ENCODE measurements at places on chromosomes 1 and 21.

DNA sequence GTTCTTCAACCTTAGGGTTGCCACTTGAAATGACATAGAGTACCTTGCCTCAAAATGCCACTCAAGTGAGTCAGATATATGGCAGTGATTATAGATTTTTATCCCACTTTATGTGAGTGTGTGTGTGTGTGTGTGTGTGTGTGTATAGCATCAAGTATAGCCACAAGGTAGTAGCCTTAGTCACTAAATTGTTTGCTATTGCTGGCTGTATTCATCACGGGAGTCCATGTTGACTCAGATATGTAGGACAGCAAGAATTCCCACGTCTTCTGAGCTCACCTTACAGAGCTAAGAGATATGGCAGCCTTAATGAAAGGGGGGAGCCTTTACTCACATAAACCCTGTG is 9.3 kb downstream of the ETS2 start:
- no peak for DNase-seq

GRCh38 chr1:84365225-84366221 is 32.8 kb upstream of the DNASE2B start:
- peak; percentile 93 for DNase-seq

GRCh38 chr1:183186841-183187240 is 777 bp downstream of the LAMC2 start:
- DNase-seq, result no peak

DNA sequence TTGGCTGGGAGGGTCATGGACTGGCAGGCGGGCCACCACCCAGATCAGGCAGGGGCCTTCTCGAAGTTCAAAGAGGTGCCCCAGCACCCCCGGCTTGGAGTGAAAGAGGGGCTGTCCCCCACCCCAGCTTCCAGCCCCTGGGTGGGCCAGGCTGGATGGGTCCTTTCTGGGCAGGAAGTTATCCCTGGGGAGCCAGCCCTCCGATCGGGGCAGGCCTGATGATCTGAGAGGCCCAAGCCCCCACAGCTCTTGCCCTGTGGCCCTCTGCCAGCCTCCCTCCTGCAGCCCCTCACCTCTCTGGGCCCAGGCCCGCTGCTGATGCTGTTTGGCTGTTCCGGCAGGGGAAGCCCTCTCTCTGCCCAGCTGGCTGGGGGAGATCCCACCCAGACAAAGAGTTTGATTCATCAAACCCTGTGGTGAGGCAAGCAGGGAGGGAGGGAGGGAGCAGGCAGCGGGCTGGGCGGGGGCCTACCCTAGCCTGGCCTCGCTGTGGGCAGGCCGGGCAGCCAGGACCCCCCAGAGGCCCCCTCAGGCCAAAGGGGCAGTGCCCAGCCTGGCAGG is 2.5 kb downstream of the ARHGEF19 start:
- no peak for DNase-seq

GRCh38 chr1:203197625-203198024 is 11.1 kb upstream of the CHI3L1 start:
- peak; percentile 80 for DNase-seq

- DNase-seq, result no peak
These were observed 33.8 kb upstream of the RPL11 start for GRCh38 chr1:23657659-23658275.

GRCh38 chr1:147771226-147772125 is 11.1 kb upstream of the GJA5 start:
- no peak for DNase-seq

DNA sequence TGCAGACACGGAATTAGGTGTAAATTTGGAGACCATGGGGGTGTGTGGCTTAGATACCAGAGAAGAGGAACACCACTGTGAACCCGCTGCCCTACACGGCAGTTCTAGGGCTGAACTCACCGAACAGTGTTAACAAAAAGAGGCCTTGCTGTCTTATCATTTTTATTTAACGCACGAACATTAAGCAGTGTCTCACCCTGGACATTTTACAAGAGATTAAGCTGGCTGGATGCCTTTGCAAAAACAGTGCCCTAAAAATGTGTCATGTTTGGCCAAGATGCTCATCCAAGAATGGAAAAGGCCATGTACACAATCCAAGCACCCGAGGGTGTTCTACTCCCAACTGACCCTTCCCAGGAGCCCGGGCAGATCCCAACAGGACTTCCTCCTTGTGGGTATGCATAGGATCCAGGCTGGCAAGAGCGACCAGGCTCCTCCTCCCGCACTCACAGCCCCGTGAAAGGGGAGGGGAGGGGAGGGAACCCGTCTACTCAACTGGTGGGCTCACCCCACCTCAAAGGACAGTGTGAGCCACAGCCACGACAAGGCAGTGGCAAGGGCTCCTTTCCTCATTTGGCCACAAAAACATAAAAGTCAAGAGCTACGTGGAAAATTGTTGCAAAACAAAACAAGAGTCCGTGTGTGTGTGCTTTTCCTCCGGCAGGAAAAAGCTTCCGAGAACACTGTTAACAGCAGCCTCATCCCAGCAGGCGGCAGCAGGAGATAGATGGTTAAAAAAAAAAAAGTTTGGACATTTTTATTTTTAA is 20.3 kb downstream of the C2CD2 start:
- DNase-seq, result no peak

- no peak for DNase-seq
These were observed 179.8 kb downstream of the FOXD2 start for GRCh38 chr1:47617381-47618221.

- DNase-seq, result no peak
These were observed 202.0 kb downstream of the FMN2 start for GRCh38 chr1:240293706-240294105.

DNA sequence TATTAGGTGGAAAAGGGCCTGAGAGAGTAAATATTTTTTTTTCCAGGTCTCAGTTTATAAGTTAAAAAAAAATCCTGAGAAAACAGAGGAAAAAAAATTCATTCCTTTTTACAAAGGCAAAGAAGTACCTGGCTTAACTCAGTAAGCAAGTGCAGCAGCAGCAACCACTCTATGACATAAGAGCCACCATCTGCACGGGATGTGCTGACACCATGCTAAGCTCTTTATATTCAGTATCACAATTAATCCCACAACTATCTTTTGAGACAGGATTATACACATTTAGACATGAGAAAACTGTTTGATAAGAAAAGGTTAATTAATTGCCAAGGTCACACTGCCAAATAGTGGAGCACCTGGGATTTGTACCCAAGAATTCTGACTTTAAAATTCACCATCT is 13.4 kb upstream of the DPT start:
- DNase-seq, result no peak

DNA sequence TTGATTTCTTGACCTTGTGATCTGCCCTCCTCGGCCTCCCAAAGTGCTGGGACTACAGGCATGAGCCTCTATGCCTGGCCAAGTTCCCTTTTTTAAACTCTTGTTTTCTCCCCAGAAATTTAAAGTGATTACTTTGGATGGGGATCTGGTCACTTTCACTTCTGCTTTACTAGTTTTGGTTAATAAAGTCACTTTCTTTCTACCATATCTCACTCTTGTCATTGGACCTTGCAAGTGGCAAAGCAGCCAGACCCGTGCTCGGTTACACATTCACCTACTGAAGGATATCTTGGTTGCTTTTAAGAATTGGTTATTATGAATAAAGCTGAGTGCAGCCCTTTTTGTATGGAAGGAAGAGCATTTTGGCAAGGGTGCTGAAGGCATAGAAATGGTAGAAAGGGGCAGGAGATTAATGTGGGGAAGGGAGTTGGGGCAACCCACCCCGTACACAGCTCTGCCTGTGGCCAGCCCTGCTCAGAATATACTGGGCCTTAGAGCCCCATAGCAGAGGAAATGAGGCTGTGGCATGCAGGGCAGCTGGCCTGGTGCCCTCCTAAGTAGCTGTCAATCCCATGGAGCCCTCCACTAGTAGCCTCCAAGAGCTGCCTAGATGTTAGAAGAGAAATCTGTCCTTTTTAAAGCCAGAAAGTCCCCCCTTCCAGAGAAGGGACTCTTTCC is 40.7 kb downstream of the CD2 start:
- DNase-seq, result no peak

DNA sequence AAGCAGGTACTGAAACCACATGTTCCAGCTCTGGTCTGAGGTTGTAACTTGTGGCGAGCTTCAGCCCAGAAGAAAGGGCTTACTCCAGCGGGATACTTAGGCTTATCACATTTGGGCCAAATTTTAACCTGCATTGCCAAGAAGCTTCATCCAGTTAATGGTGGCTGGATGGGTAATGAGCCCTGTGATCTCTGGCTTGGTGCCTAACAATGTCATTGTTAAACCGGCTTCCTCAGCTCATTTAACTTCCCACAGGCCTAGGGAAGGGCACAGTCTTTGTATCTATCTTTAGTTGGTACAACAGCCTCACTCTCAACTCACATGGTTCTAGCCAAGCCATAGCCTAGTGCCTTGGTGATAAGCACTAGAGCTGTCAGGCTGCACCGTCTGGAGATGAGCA is 43.6 kb upstream of the CCDC190 start:
- DNase-seq, result no peak

- no peak for DNase-seq
These were observed 134.2 kb downstream of the NCAM2 start for GRCh38 chr21:21132390-21132789.

DNA sequence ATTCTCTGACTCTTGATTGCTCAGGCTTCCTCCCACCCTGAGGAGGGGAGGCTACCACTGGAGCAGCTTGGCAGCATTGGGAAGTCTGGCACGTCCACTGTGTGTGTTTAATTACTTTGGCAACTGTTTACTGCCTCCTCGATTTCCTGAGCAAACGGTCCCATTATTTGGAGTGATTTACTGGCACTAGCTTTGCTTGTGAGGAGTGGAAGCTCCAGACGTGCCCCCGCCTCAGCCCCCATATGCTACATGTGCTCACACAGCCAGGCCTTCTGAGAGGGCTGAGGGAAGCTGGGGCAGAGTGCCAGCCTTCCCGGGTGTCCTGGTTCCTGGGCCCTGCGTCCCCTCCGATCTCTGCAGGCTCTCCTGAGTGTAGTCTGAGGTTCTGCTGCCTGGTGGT is 306.2 kb downstream of the PTPRU start:
- no peak for DNase-seq

GRCh38 chr1:203199816-203200571 is 13.5 kb upstream of the CHI3L1 start:
- peak; percentile 82 for DNase-seq

DNA sequence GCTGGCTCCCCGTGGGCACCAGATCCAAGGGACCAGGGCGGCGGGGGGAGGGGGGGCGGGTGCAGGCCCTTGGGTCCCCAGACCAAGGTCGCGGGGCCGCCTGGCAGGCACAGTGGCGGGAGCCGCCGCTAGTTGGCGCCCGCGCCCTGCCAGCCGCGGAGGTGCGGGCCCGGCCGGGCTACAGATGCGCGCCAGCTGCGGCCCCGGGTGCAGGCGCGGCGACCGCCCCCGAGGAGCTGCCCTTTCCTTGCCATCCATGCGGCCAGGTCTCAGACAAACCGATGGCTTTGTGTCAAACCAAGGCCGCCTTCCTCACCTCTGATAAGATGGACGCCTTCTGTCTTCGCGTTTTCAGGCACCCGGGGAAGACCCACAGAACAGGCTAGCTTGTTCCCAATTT is 2.2 kb upstream of the RUNX3 start:
- no peak for DNase-seq

DNA sequence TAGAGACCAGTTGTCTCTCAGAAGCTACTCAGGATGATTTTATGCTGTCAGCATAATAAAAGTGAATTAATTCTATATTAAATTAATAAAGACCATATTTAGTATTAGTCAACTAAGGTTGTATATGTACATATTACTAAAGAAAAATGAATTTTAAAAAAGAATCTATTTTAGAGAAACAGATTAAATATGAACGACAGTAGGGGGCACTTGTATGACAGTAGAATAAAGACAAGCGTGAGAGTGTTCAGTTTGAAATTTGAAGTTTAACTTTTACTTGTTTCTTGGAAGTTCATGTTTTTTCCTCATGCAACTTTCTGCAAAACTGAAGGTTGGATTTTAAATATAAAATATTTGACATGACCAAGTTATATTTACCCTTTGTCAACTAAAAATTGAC is 67.9 kb upstream of the MACF1 start:
- DNase-seq, result no peak

DNA sequence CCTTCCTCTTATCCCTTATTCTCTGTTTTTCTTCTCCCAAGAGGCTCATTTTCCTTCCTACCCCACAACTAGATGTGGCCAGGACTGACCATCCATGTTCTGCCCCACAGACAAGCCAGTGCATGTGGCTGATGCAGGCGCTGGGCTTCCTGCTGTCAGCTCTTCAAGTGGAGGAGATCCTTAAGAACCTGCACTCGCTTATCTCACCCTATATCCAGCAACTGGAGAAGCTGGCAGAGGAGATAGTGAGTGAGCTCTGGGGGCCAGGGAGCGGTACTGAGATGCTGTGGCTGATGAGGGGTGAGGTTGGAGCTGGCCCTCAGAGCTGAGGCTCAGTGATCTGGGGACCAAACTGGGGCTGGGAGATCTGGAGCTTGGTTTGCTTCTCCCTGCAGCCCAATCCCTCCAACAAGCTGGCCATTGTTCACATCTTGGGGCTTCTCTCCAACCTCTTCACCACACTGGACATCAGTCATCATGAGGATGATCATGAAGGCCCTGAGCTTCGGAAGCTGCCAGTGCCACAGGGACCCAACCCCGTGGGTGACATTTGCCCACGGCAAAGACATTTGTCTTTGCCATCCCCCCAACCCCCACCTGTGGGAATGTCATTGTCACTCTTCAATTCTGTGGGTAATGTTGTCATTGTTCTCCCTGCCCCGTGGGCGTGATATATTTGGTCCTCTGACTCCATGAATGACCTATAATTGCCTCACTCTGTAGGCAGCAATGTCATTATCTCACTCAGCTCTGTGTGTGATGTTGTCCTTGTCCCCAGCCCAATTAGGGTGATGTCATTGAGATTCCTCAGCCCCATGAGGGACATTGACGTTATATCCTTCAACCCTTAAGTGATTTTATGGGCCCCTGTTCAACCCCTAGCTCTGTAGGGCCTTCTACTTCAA is 11.2 kb upstream of the DPH2 start:
- DNase-seq, result no peak

- DNase-seq, result no peak
These were observed 76.6 kb downstream of the TMEM200B start for GRCh38 chr1:29047142-29047541.

DNA sequence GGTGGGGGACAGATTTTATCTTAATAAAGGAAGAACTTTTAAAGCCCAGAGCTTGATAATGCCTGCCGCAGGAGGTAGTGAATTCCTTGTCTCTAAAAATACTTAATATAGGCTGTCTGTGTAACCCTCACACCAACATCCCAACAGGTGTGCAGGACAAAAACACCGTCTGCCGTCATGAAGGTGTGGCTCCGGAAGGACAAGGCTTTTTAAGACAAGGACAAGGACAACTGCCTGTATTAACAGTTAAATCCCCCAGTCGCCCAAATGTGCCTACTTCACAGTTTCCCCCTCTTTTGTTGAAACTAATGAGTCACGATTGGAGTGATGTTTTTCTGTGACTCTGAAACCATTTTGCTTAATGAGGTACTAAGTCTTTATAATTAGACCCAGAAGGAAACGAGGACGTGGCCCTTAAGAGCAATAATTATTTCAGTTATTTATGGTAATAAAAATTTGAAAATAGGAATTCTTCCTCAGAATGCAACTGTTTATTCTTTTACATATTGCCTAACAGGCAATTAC is 27.3 kb upstream of the SPATA6 start:
- no peak for DNase-seq
